ENCODE measurements at places on chromosomes 5 and 9. TPM values are rescaled to one million over a fixed set of nuclear protein-coding genes. Genes with fewer than 3 reads are reported as not detected.

- no peak for ATAC-seq
Measured at GRCh38 chr5:41176952-41177351, 36.4 kb downstream of the C6 start.

DNA sequence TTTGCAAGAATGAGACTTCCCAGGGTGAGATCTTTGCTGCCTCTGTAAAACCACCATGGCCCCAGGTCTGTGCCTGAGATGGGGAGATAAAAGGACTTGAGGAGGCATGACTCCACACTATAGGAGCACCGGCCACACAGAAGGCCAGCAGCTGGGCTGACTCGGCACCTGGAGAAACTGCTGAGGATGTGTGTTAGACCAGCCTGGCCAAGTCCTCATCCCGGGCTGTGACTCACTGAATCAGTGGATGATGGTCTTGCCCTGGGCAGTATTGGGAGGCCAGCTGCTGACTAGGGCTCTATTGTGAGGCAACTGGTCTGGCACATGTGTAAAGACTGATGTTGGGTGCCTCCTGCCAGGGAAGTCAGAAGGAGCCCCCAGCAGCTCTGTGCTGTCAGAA, 286.2 kb downstream of the ACTL7B start:
- ATAC-seq, result no peak

Gene FOXD4L4
- total RNA-seq, result 0.15 TPM

Gene AIF1L
- total RNA-seq, result 1.5 TPM
